Peyer's patch (tissue), 4 donors: ENCODE measurements at places on chromosomes 7 and 10. TPM values are rescaled to one million over a fixed set of nuclear protein-coding genes. Genes with fewer than 3 reads are reported as not detected.

Gene NUTM2E
- total RNA-seq, result 2.5 TPM

DNA sequence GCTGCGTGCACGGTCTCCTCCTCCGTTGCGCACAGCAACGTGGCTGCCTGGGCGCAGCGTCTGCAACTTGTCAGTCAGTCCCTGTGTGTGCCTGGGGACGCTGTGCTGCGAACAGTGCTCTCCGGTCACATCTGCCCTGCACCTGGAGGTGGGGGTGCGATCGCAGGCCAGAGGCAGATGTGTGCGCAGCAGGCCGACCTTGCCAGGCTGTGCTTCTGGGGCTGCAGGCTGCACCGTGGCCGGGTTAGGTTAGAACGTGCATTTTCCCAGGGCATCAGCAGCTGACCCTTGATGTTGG lies 8.2 kb upstream of the GET4 start:
- no peaks in the 10 kb centered on the region for H3K36me3 ChIP-seq
- no peak overlapping the region for H3K4me3 ChIP-seq
- H3K27me3 ChIP-seq, result no peaks in the 10 kb centered on the region
- H3K27ac ChIP-seq, result no peak overlapping the region

Gene TMEM140
- total RNA-seq, result 39.6 TPM

GRCh38 chr7:6495597-6496262 lies 48.0 kb upstream of the DAGLB start:
- no peaks in the 10 kb centered on the region for H3K4me1 ChIP-seq
- no peak overlapping the region for H3K4me3 ChIP-seq
- no peak overlapping the region for H3K27ac ChIP-seq

DNA sequence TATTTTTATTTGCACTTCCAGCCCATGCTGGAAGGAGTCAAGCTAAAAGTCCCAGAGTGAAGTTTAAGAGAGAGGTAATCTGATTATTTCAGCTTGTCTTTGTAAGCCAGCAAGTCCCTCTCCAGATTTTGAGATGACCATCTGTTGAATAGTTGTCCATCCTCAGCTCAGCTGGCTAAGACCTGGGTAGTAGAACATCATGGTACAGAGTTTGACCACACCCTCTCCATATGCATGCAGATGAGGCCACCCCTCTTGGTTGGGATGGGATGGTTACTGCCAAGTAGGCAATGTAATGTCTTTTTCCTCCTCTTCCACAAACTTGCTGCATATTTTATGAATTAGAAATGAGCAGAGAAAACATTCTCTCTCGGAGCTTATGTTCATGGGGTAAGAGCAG lies 639.8 kb downstream of the SORCS3 start:
- no peak for DNase-seq
- H3K4me1 ChIP-seq, result no peaks in the 10 kb centered on the region
- H3K27me3 ChIP-seq, result no peaks in the 10 kb centered on the region

Gene ZP3
- total RNA-seq, result 4.3 TPM

GRCh38 chr7:112584290-112584689 lies 103.5 kb downstream of the LSMEM1 start:
- H3K36me3 ChIP-seq, result no peaks in the 10 kb centered on the region
- no peak overlapping the region for H3K27ac ChIP-seq
- H3K27me3 ChIP-seq, result no peaks in the 10 kb centered on the region
- DNase-seq, result no peak
- H3K4me3 ChIP-seq, result no peak overlapping the region

DNA sequence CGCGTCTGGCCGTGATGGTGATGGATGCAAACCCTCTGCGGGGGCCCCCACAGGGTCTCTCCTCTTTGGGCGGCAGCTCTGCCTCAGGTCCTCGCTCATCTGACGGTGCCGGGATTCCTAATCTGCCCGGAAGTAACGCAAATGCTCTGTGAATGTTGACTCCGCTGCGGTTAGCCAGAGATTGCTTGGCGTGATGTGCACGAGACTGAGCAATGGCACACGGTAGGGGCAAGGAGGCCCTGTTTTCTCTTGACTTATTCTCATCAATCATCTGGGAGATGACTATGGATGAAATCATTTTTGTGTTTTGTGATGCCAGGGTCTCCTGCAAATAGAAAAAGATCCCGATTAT lies 116.5 kb upstream of the ADAM12 start:
- no peaks in the 10 kb centered on the region for H3K4me1 ChIP-seq
- H3K27me3 ChIP-seq, result no peaks in the 10 kb centered on the region
- no peaks in the 10 kb centered on the region for H3K36me3 ChIP-seq

DNA sequence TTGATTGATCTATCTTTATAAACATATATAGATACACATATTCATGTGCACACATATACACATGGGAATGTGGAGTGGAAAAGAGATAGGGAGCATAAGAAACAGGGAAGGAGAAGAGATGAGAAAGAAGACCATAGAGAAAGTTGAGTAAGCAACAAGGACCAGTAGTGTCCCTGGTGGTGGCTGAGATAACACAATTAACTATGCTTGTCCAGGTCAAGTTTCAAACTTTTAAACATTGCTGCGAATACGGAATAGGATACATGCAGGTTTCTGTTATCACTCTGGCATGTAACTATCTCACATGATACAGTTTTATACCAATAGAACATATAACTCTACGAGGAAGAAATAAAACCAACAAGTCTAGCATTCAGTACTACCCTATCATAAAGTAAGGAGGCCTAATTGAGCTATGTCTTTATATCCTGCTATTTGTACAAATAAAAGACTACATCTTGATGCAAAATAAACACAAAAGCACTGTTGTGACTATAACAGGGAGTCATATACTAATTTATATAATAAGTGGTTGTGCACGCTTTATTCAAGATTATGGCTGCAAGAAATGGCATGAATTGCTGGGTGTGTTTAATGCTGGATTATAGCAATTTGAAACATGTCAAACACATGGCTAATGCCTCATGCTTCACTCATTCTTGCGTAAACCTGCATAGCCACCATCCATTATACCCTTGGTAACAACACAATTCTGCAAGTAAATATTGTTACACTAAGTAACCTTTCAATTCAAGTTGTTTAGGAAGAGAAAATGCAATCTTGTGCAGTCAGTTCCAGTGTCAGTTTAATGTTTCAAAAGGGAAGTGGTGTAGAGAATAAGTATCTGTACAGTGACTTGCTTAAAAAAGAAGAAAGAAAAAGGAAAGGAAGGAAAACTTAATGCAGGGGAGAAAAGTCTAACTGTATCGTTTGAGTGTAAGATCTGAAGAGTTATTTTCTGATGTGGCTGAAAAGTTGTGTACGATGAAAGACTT lies 8.2 kb downstream of the FOXP2 start:
- H3K36me3 ChIP-seq, result no peaks in the 10 kb centered on the region
- H3K4me1 ChIP-seq, result no peaks in the 10 kb centered on the region
- no peaks in the 10 kb centered on the region for H3K27me3 ChIP-seq
- no peak overlapping the region for H3K4me3 ChIP-seq

GRCh38 chr7:77326131-77326530 lies 90.0 kb downstream of the GSAP start:
- no peak for DNase-seq
- no peaks in the 10 kb centered on the region for H3K4me1 ChIP-seq
- no peak overlapping the region for H3K4me3 ChIP-seq
- H3K27me3 ChIP-seq, result no peaks in the 10 kb centered on the region
- H3K27ac ChIP-seq, result peak overlapping the region; percentile 62

Gene SUN3
- total RNA-seq, result not detected

Gene ABI1
- 49.7 TPM for total RNA-seq

Gene TWIST1
- not detected for total RNA-seq

- H3K4me3 ChIP-seq, result no peak overlapping the region
- H3K36me3 ChIP-seq, result no peaks in the 10 kb centered on the region
- H3K27ac ChIP-seq, result no peak overlapping the region
- DNase-seq, result no peak
These were observed 1.8 kb downstream of the SH2D4B start for GRCh38 chr10:80539421-80540031.

DNA sequence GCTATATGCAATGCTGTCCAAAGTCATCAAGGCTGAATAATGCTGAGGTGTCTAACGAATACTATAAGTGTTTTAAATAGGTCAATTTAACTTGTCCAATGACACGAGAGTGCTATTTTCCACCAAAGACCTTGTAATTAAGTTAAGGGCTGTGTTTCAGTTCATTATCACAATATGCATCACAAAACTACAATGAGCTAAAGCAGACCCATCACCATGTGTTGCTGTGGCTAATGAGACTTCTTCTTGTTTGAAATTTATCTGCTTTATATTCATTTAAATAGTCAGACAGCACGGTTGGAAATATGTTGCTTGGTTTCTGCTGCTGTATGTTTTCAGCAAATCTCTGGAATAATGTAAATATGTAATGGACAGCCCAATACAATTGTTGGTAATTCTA lies 292.5 kb upstream of the VSTM2A start:
- no peak for DNase-seq
- H3K4me3 ChIP-seq, result no peak overlapping the region
- no peaks in the 10 kb centered on the region for H3K36me3 ChIP-seq
- no peaks in the 10 kb centered on the region for H3K4me1 ChIP-seq
- H3K27me3 ChIP-seq, result no peaks in the 10 kb centered on the region

DNA sequence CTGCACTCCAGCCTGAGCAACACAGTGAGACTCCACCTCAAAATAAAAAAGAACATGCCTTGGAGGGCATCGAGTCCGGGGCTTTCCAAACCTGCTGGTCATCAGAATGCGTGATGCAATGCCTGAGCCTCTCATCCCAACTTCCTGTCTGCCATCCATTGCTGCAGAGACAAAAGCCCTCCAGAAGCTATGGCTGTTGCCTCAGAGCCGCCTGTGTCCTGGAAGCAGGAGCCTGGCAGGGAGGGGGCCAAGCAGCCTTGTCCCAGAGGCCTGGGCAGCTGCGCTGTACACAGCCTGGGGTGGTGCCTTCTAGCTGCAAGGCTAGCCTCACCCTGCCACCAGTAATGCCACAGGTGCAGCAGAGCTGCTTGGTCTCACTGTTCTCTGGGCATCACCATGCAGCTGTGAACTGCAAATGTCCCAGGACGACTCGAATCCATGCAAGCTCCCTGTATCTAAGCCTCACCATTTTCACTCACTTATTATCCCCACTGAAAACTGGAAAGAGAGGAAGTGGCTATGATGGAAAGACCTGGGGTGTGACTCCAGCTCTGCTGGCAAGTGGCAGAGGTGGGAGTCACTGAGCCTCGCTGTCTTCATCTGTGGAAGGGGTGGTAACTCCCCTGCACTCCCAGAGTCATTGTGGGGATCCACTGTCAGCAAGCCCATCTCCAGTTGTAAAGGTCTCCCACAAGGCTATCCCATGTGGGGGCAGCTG lies 7.0 kb downstream of the ALOX5 start:
- H3K4me3 ChIP-seq, result no peak overlapping the region
- H3K27me3 ChIP-seq, result no peaks in the 10 kb centered on the region
- no peak for DNase-seq
- H3K27ac ChIP-seq, result no peak overlapping the region

DNA sequence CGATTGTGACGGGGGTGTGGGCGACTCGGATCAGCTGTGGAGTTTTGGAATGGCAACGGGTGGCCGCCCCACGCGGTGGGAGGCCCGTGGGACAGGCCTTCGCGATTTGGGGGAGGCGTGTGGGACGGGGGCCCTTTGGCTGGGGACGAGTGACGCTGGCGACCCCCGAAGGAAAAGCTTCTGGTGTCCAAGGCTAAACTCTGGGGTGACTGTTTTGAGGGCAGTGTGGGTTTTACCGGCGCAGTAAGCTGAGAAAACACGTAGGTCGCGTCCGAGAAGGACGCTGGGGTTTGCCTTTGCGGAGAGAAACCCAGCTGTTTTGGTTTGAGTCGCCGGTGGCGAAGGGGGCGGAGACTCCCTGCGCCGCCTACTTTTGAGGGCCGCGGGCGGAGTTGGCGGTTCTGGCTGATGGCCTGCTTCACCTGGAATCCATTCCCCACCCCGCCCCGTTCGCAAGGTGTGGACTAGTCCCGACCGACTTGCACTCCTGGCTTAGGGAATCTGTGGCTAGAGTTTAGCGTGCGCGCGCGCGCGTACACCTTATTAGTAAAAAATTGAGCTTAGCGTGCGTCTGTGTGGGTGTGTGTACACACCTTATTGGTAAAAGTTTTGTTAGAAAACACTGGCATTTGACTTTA lies 606 bp downstream of the TAX1BP1 start:
- no peaks in the 10 kb centered on the region for H3K36me3 ChIP-seq
- H3K4me3 ChIP-seq, result peak overlapping the region; percentile 81
- peak overlapping the region; percentile 99 for H3K27ac ChIP-seq

Gene ENTPD1
- total RNA-seq, result 16.6 TPM

Gene EGFR
- 57.2 TPM for total RNA-seq

Gene KNDC1
- not detected for total RNA-seq

DNA sequence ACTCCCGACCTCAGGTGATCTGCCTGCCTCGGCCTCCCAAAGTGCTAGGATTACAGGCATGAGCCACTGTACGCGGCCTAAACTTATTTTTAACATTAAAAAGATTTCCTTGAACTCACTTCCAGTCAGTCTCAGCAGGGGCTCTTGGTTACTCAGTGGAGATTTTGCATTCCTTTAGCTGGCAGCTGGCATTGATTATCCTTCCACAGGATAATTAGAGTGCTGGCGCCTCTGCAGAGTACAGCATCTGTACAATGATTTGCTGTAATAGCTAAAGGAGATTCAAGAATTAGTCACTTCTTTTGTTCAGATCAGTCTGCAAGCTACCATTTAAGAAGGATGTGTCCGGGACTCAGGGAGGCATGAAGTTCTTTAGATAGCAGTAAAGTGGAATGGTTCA lies 125.0 kb upstream of the NPY start:
- no peak overlapping the region for H3K27ac ChIP-seq
- H3K27me3 ChIP-seq, result no peaks in the 10 kb centered on the region
- no peaks in the 10 kb centered on the region for H3K4me1 ChIP-seq
- no peak overlapping the region for H3K4me3 ChIP-seq
- H3K36me3 ChIP-seq, result no peaks in the 10 kb centered on the region
- no peak for DNase-seq

DNA sequence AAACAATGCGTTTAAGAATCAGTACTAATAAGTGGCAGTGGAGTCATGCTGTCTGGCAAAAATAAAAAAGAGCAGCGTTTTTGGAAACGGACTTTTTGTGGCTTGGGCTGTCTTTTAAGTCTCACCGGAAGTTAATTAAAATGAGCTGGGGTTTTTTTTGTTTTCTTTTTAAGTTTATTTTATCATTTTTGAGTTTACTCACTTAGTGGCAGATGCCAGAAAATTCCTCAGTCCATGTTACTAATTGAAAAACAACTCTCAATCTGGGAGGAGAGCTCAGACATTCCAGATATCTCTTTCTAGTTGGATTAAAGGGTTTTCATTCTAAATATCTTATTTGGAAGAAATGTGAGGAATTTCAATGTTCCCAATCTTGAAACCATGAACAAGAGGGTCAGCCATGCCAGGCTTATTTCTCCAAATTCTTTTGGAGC lies 133.8 kb upstream of the AGR3 start:
- no peaks in the 10 kb centered on the region for H3K4me1 ChIP-seq
- no peaks in the 10 kb centered on the region for H3K27me3 ChIP-seq
- DNase-seq, result no peak
- H3K4me3 ChIP-seq, result no peak overlapping the region
- H3K27ac ChIP-seq, result no peak overlapping the region
- H3K36me3 ChIP-seq, result no peaks in the 10 kb centered on the region

DNA sequence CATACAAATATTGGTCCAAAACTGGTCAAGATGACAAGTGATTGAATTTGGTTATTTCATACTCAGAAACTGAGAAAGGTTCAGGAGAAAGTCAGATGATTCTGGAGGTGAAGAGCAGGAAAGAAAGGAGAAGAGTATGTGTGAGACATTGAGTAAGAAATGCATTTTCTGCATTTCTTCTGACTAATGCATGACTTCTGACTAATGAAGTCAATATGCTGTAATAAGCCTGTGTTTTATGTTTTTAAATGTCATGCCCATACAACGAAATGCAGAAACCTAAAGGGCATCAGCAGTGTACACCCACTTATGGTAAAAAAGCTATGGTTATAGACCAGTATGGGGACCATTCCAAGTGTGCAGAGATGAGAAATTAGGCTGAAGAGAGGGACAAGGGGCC lies 1227.8 kb upstream of the SORCS1 start:
- no peaks in the 10 kb centered on the region for H3K4me1 ChIP-seq
- H3K27ac ChIP-seq, result no peak overlapping the region
- H3K36me3 ChIP-seq, result no peaks in the 10 kb centered on the region
- no peak for DNase-seq
- no peak overlapping the region for H3K4me3 ChIP-seq

Gene PDE6C
- not detected for total RNA-seq
